D721Med (cell line): ENCODE measurements at places on chromosomes 7 and 10.

GRCh38 chr7:140249036-140249806 is 72.4 kb upstream of the KDM7A start:
- no peak for DNase-seq

DNA sequence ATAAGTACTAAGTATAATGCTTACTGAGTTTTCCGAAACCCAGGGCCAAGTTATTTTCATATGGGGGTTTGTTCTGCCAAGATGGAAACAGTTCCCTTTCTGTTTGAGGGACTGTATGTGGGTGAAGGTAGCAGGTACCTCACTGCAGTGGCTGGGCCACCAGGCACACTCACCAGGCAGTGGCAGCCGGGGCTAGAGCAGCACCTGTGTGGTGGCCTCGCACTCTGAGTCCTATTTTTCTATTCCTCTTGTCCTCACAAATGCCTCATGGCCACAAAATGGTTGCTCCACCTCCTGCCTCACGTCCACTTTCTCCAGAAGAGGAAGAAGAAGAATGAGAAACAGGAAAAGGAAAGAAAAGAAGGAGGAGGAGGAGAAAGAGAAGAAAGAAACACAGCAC is 167.3 kb upstream of the SHH start:
- no peak for DNase-seq

DNA sequence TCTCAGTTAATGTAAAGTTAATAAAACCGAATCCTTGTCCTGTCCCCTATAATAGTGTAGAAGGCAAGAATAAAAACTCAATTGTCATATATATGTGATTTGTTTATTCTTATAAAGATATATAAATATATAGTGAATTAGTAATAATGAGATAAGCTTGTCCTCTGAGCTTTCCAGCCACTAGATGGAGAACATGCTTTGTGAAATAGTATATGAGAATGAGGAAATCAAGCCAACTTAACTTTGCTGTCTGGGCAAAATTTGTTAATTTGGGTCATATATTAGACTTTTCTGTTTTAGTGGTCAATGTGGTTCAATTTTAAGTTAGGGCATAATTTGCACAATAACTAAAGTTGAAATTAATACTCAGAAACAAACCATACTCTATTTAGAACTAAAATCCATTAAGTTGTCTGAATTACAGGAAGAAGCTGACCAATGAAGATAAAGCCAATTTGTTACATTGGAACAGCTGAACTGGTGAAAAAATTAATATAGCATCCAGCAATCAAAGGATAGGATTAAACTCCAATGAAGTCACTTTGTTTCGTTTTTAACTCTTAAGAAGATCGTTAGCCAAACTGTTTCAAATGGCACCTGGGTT is 595.0 kb downstream of the ARL4A start:
- no peak for DNase-seq

GRCh38 chr10:53395449-53395848 is 622.9 kb upstream of the MBL2 start:
- no peak for DNase-seq

- DNase-seq = no peak
Observed at GRCh38 chr10:58574058-58574457, 61.4 kb downstream of the BICC1 start.

DNA sequence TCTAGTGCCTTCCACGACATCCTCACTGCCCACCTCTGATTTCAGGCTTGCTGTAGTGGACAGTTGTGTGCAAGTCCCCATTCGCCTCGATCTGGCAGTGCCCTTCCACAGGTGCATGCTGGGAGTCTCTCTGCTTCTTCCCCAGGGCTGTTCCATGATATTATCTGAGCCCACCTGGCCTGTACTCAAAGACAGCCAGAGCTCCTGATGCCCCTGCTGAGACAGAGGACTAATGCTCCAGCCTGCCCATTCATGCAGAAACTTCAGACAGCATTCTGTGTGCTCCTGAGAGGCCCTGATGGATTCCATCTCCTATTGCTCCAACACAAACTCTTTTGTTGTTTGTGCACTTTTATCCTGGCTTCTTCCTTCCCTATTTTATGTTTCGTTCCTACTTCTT is 164.8 kb upstream of the PRSS58 start:
- DNase-seq = no peak

GRCh38 chr10:119896061-119896655 is 3.6 kb downstream of the SEC23IP start:
- DNase-seq = no peak

DNA sequence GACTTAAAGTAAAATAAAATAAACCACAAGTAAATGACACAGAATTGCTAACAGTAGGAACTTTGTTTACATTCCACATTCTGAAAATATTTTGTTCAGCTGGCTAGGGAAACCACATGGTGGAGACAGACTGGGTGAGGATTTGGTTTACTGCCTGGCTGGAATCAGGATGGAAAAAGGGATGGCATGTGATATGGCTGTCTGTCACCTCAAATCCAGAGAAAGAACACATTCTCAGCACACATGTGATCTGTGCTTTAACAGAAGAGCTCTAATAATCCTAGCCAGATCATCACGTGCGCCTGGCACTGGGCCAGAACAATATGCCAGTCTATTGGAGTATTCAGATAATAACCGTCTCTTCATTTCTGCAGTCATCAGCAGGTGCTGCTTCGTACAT is 90.9 kb upstream of the PIP4K2A start:
- DNase-seq = no peak

- no peak for DNase-seq
Observed at GRCh38 chr7:127417346-127417745, 24.8 kb upstream of the ZNF800 start.

- no peak for DNase-seq
Observed at GRCh38 chr7:84675633-84676034, 481.0 kb upstream of the SEMA3A start.

DNA sequence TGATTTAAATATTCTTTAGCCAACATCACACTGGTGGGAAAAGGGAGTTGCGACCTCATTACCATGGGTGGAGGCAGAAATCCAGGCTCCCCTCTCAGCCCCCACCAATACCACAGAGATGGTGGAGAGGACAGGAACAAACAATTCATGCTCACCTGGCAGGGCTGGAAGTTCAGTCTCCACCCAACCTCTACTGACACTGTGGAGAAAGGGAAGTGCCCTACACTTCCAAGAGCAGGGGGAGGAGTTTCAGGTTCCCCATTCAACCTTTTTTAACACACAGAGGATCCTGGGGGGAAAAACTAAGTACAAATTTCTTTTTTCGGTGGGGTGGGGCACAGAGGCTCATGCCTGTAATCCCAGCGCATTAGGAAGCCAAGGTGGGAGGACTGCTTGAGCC is 210.1 kb upstream of the KCTD7 start:
- DNase-seq = no peak

DNA sequence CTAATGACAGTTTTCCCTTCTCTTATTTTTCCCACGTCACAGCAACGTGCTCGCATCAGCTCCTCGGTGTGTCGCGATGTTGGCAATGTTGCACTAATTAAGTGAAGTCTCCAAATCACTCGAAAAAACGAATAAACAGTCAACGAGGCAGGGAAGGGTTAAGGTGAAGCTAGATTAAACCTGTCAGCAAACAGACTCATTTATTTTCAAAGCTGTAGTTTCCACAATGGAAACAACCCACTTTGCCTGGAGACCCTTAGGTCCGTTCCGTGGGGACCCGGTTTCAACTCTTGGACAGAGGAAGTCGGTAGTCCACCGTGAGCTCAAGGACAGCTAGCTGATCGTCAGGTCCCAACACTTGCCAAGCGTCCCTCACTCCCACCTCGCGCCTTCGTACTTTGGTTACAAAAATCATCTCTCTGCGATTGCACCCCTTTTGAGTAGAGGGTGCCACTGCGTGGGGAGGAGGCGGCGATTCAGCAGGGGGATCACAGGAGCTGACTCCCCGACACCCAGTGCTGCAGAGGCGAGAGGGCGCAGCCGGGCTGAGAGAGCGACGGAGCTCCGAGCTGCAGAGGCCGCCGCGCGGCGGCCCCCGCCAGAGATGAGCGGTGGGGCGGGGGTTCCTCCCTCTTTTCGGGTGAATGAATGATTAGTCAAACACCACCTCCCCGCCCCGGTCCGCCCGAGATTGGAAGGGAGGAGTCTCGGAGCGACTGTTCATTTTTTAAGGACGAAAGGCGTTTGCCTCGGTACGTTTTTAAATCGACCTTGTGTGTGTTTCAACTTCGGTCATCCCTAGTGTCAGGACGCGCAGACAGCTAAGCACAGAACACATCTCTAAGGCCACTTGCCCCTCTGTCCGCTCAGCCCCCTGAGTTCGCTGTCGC is 1.3 kb upstream of the BMPER start:
- DNase-seq = no peak

DNA sequence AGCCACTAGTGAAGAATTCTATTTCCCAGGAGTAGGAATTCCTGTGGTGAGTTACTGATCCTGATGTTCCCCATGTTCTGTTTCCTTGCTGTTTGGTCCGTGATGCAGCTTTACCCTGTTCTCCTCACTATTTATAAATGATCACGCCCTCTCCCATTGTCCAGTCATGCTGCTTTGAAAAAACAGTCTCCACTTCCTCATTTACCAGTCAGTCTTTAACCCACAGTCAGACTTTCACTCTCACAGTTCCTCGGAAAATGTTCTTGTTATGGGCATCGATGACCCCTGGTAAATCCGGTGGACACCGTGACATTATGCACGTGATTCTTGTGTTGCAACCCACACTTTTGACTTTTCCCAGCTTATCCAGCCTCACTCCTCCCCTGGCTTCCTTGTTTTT is 14.4 kb downstream of the SCIN start:
- no peak for DNase-seq

GRCh38 chr10:77105761-77106221 is 531.8 kb downstream of the KCNMA1 start:
- no peak for DNase-seq

GRCh38 chr10:1208366-1209311 is 152.5 kb downstream of the WDR37 start:
- DNase-seq = no peak

GRCh38 chr7:51148216-51148615 is 168.4 kb downstream of the COBL start:
- DNase-seq = no peak

- DNase-seq = no peak
Observed at GRCh38 chr10:114561008-114561523, 97.0 kb downstream of the ABLIM1 start.

- no peak for DNase-seq
Observed at GRCh38 chr7:152189061-152189460, 163.6 kb downstream of the GALNT11 start.

DNA sequence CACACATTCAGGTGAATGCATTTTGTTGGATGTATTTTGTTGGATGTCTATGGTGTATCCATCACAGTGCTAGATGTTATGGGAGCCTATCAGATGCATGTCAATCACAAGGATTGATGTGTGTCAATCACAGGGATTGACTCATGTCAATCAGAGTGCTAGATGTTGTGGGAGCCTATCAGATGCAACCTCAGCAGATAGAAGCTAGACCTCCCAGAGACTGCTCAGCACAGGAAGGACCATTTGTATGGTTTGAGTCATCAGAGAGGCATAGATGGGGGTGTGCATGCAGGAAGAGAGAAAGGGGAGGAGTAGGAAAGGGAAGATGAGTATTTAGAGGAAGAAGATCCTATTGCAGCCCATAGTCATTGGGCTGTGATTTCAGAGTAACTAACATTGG is 48.3 kb upstream of the PITRM1 start:
- DNase-seq = no peak

DNA sequence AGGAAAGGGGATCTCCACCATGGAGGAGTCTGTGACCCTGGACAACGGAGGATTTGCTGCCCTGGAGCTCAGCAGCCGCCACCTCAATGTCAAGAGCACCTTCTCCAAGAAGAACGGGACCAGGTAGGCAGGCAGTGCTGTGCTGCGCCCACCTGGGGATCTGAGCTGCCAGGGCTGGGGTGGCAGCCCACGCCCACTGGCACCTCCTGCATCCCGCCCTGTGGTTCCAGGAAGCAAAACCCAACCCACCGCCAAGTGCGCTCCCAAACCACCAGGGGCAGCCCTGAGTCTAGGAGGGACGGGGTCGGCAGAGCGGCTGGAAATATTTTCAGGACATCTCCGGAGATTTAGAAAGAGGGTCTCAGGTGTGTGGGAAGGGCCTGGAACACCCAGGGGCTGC is 440.3 kb upstream of the FOXK1 start:
- DNase-seq = no peak

- no peak for DNase-seq
Observed at GRCh38 chr10:62426600-62426999, 52.4 kb downstream of the ZNF365 start.

DNA sequence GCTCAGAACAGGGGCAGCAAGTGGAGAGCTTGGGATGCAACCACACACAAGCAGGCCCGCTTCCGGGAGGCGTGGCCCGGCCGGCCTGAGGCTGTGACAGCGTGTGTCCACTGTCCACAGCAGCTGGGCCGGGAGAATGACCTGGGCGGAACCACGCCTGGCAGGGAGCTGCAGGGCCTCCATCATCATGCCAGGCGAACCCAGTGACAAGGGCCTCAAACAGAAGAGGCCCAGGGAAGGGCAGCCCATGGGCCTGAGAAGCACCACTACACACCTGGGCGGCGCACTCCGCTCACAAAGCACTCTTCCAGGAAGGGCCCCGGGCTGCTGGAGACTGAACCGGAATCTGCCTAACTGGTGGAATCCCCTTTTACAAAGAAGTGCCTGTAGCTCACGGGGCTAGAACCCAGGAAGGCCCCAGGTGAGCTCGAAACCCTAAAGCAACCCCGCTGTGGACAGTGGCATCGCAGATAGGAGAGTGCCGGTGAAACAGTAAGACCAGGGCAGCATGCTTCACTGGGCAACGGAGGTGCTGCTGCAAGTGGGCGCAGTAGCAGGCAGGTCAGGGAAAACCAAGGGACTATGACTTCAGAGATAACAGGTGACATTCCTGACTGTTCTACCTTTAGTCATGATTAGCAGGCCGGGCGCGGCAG is 66.0 kb downstream of the MAD1L1 start:
- DNase-seq = peak; percentile 5

DNA sequence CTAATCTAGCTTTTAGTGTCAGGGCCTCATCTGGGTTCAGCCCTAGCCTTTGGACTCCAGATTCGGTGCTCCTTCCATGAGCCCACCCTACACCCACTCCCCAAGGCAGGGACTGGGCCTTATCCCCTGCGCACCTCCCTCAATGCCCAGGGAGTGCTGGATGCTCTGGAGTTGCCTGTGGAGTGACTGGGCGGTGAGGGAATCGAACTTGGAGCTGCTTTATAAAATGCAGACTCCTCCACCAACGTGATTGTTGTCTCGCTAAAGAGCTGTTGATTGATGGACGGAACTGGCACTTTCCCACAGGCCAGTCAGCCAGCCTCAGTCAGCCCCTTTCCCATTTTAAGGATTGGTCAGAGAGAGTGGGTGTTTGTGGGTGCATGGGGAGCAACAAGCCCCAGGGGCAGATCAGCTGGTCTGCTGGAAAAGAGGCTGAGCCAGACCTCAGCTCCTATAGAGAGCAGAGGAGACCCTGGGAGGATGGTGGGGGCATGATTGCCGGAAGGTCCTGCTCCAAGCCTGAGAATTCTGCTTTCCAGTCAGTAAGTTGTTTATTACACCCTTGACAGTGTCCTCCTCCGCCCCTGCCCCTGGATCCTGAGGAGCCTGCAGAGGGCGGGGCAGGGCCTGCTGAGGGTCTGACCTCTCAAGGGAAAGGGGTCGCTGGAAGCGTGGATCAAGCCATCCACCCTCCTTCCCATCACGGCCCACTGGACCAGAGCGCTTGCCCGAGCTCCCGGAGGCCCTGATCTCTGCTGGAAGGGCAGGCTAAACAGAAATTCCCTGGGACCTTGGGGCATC is 16.7 kb downstream of the UNC5B start:
- no peak for DNase-seq

GRCh38 chr10:58511765-58512490 is 744 bp upstream of the BICC1 start:
- no peak for DNase-seq
